ENCODE measurements at places on chromosomes 4 and X.

GRCh38 chr4:40453912-40454311 is 118.8 kb downstream of the CHRNA9 start:
- no peak for DNase-seq

GRCh38 chr4:172830295-172830764 is 338.3 kb upstream of the GALNT7 start:
- no peak for DNase-seq

- peak; percentile 39 for DNase-seq
Measured at GRCh38 chr4:139279760-139280620, at the start of gene MGARP. MGARP (minus strand) TSS chr4:139280225; CDS start chr4:139280158, 67 bp downstream.

- no peak for DNase-seq
Measured at GRCh38 chr4:28004520-28004919, 1143.9 kb downstream of the STIM2 start.

DNA sequence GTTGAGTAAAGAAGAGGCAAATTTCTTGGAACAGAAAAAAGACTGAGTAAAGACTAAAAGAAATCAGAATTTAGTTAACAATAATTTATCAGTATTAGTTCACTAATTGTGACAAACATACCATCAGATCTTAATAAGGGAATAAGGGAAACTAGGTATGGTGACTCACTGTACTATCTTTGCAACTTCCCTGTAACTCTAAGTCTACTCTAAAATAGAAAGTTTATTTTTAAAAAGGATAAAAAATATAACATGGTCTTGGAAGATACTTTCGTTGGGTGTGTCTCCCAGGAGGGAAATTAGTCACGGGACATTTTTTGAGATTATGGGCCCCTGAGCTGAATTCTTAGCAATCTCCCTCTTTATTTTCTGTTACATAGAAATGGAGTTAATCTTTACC is 97.3 kb downstream of the EMCN start:
- no peak for DNase-seq

DNA sequence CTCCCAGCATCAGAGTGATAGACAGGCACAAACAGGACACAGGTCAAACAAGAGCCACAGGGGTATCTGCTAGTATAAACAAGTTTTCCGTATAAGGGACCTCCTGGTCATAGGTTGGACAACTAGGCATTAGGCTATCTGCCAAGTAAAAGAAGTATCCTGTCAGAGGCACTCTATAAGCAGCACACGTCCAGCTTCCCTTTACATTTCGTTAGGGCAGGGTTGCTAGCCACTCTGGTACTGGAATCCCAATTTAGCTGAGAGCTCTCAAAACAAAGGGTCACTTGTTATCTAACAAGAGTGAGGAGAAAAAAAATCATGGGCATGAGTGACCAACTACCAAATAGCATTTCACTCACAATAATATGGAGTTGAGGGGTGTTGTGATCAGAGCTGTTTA is 780.7 kb upstream of the DIAPH2 start:
- no peak for DNase-seq

GRCh38 chrX:41275661-41276609 is 58.0 kb upstream of the DDX3X start:
- peak; percentile 61 for DNase-seq

GRCh38 chrX:133394765-133395164 is 20.5 kb downstream of the GPC4 start:
- no peak for DNase-seq

DNA sequence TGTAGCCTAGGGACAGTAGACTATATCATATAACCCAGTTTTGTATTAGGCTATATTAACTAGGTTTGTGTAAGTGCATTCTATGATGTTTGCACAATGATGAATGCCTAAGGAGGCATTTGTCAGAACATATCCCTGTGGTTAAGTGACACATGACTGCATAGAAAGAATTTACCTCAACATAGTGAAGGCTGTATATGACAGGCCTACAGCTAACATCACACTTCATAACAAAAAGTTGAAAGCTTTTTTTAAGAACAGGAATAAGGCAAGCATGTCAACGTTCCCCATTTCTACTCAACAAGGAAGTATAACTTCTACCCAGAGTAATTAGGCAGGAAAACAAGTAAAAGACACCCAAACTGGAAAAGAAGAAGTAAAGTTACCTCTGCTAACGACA is 165.9 kb upstream of the NDST4 start:
- no peak for DNase-seq

GRCh38 chrX:1598876-1599790 is 7.7 kb downstream of the AKAP17A start:
- DNase-seq: no peak

GRCh38 chr4:112726041-112726440 is 89.1 kb downstream of the LARP7 start:
- no peak for DNase-seq

DNA sequence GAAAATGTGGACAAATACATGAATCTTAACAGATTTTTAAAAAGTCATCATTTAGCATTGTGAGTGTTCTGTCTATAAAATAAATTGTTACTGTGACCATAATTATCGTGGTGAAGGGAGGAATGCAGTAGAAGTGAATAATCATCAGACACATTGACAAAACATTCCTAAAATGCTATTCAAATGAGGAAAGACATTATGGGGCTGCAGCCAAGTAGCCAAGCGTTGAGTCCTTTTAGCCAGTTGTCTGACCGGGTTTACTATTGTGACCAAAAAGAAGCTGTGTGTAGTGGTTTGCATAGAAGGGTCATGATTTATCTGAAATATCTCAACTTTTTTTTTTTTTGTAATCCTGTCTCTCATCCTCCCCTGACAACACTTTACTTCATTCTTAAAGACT is 19.5 kb downstream of the WWC2 start:
- DNase-seq: no peak

DNA sequence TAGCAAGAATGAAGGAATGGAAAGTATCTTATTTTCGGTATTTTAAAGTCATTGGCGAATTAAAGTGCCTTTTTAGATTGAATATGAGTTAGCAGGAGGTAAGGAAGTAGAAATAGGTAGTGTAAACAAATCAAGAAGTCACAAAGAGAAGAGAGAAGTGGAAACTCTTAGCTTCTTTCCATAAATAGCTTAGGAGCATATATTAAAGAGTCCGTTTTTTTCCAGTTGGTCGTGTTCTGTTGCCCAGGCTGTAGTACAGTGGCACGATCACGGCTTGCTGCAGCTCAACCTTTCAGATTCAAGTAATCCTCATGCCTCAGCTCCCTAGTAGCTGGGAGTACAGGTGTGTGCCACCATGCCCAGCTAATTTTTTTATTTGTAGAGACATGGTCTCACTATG is 56.4 kb downstream of the UBE2K start:
- DNase-seq: no peak

DNA sequence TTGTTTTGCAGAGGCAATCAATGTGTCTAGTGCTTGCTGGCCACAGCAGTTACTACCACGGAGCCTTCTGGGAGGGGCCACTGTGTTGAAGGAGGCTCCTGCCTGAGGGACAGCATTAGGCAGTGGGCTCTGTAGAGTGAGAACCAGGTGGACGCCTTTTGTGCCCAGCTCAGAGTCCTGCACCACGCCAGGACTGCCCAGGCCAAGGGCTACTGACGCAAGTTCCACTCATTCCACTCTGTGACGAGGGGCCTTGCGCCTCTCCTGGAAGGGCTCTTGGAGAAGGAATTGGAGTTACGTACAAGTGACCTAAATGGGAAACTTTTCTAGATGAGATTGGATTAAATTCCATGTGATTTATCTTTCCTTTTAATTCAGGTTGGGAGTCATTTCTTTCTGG is 102.8 kb upstream of the MAGEE2 start:
- DNase-seq: no peak

DNA sequence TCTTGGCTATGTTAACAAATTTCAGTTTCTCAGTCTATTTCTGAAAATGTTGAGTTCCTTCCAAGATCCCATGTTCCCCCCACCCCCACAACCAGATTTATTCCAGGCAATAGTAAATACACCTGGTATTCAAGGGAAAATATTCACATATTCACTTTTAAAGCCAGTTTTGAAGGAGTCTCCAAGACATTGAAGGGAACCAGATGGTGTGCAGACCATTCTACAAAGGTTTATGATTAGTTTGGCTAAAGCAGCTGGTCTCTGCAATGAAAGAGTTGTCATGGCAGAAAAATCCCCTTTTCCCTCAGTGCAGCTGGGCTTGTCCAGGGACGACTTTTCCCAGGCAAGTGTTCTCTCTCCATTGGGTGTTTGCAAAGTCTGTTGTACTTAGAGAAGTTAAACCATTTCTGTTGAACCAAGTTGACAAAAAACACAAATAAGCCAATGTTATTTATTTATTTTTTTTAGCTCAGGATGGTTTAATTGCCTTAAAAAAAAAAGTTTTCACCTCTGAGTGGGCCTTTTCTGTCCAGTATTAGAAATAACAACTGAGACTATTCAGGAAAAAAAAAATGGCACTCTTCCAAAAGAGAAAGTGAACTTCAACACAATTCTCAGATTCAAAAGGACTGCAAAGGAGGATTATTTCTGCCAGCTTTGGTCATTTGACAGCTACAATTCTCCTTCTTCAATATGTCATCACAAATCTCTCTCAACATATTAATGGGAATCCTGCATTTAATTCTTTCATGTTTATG is 410.6 kb downstream of the IL1RAPL1 start:
- DNase-seq: no peak

DNA sequence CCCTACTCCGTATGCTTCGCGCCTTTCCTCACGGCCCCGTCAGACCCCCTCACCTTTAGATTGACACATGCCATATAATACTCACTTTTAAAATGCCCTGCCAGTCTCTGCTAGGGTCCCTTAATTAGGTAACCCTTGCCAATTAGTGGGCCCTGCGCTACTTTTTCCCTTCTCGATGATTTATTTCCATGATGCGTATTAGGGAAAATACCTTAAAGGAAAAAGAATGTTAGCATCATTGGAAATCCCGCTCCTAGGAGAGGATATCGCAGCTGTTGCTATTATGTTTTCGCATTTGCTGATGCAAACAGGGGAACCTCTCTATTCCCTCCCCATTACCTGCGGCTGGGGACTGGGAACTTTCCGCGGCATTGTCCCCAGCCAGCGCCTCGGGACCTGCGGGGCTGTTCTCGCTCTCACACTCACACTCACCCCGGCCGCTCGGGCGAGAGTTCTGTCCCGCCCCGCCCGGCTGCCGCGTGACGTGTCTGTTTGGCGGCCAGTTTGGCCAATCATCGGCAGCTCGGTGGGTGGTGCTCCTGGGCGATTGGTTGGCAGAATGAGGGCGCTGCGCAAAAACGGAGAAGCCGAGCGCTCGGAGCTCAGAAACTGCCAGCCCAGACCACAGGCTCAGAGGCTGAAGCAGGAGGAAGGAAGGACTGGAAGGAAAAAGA is at the start of gene PCDH10:
Gene PCDH10, plus strand, starts transcription at position 605 of the 674 bp plus-strand sequence. CDS start 847 bp downstream, outside the sequence.
- no peak for DNase-seq

DNA sequence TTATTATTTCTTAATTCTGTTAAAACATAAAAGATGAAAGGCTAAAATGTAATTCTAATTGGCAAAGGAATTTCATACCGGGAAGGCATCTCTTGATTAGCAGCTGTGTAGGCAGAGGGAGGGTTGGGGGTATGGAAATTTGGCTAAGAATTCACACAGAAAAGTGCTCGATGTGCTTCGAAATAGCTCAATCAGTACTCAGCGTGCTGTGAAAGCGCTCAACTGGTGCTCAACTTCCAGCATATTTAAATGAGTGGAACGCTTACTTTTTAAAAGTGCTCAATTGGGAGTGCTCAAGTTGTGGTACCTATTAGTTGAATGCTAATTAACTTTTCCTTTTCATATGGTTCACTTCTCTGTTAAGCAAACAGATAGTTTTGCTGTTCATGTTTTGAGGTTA is 695.9 kb upstream of the ATOH1 start:
- no peak for DNase-seq

GRCh38 chr4:82624819-82625218 is 63.0 kb upstream of the TMEM150C start:
- DNase-seq: no peak

DNA sequence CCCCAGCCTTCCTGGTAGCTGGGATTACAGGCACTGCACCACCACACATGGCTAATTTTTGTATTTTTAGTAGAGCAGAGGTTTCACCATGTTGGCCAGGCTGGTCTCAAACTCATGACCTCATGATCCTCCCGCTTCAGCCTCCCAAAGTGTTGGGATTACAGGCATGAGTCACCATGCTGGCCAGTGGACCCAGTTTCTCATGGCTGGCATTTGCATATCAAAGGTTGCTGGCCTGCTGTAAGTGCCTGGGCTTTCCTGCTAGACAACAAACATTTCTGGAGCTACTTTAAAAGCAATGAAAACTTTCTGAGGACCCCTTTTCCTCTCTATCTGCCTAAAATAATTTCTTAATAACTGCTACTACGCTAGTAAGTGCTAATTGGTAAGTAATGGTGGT is 228.2 kb downstream of the PCDH10 start:
- no peak for DNase-seq

DNA sequence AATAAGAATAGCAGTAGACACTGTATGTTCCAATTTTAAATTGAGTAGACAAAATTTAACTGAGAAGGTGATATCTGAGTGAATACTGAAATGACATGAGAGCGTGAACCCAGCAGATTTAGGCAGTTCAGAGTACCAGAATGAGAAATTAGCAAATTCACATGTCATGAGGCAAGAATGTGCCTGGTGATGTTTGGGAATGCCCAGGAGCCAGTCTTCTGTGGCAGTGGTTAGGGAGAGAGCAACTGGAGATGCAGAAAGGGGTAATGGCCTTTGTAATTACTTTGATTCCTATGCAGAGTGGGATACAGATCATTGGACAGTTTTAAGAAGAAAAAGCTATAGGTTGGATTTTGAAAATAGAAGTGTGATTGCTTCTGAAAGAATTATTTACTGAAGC is 621.9 kb downstream of the TECRL start:
- no peak for DNase-seq

- DNase-seq: no peak
Measured at GRCh38 chr4:53321151-53321983, 44.5 kb downstream of the SCFD2 start.

DNA sequence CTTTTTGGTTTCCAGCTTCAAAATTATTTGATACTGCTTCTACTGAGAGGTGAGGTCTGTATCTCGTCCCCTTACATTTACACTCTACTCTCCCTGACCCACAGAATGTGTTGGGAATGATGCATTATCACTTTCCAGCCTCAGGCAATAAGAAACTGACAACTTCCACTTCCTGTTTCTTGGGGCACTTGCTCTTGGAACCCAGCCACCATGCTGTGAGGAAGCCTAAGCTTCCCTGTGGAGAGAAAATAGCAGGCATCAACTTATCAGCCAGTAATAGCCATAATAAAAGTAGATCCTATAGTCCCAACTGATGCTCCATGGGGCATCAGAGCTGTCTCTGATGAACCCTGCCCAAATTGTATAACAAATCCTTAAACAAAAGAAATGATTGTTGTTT is 32.6 kb downstream of the RELL1 start:
- no peak for DNase-seq

- DNase-seq: no peak
Measured at GRCh38 chr4:183906489-183906738, 1.3 kb downstream of the STOX2 start.

Data from T-helper 2 cell (primary cell).